Fibroblast of the aortic adventitia (primary cell): ENCODE measurements at places on chromosomes 16 and 17.

DNA sequence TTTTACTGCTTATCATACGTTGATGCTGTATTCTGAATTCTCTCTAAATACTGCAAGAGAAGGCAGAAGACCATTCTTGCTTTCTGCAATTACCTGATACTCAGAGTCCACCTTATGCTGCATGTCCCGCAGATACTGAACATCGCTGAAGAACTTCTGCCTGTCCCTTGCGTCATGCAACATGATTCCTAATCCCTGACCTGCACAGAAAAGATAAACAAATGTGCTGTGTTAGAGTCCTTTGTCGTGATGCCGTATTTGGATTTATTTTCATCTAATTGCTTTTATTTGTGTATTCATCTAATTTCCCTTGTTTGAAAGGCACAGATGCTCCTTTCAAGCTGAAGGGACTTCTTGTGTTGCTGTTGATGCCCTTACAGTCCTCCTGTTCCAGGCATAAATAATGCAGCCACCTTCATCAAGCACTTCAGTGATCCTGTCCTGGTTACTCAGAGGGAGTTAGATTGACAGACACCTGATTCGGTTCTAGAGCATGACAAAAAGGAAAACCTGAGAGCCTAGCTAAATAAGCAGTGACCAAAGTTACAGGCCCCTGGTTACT is 6.5 kb downstream of the MARCHF10 start:
- no peak for DNase-seq

GRCh38 chr17:51933647-51934046 is 224.9 kb downstream of the CA10 start:
- no peak for DNase-seq

GRCh38 chr16:80129791-80130190 is 411.0 kb upstream of the DYNLRB2 start:
- no peak for DNase-seq

GRCh38 chr17:7014995-7015958 is 2.9 kb downstream of the RNASEK start:
- peak; percentile 61 for DNase-seq

GRCh38 chr17:75267411-75268232 is 3.4 kb downstream of the MIF4GD start:
- DNase-seq: no peak

DNA sequence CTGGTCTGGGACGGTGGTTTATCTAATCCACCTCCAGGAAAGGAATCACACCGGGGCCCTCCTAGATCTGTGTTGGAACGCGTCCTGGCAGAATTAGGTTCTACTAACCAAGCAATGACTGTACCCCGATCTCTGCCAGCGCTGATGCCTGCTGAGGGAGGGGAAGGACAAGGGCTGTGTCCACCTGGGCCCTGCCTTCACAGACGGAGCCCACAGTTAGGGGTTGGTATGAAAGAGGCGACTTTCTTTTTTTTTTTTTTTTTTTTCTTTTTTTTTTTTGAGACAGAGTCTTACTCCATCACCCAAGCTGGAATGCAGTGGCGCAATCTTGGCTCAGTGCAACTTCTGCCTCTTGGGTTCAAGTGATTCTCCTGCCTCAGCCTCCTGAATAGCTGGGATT is 9.9 kb upstream of the KRT19 start:
- DNase-seq: peak; percentile 39

- DNase-seq: no peak
Observed at GRCh38 chr17:45918241-45918745, 23.9 kb downstream of the MAPT start.

DNA sequence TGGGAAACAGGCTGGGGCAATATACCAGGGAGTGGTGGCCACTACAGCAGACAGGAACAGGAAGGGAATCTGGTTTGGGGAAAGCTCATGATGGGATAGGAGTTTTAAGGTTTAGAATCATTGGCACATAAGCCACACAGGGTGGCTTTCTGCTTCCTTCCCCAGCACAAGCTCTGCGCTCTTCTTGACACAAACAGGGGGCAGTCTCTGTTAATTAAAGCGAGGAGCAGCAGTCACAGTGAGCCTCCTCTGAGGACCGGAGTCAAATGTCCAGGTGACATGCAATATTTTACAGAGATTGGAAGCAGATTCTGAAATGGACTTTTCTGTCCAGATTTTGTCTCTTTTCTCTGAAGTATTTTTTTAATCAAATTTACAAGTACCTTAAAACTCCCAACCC is 2.8 kb upstream of the SHISA9 start:
- no peak for DNase-seq

- DNase-seq: no peak
Observed at GRCh38 chr17:9004132-9004960, 17.0 kb upstream of the NTN1 start.

DNA sequence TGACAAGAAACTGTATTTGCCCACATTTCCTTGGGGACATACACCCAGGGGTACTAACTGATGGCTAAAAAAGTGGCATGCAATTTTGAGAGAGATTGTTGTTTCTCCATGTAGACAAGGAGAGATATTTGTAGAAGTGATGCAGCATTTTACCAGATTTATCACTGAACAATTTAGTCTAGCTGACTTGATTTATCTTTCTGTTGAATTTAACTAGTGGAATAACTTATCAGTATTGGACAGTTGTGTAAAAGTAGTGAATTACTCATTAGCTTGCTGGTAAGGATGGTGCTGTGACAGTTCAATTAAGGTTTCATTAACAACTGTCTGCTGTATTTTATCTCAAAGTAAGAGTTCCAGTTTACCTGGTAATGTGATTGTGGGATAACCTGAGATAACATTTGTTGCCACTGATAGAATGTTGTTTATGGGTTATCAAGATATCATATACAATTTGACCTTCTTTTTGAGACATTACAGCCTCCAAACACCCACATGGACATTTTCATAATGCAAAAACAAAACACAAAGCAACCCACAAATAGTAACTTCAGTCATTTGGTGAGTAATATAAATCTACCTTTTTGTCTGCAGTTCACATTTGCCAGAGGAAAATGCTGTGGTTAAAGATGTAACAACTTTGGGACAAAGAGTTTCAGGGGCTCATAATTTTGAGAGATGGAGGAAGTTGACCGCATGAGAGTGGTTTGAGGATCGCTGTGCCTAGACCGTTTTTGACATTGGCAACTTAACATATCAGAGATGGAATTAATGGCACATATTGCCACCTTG is 3.8 kb downstream of the NLK start:
- no peak for DNase-seq

DNA sequence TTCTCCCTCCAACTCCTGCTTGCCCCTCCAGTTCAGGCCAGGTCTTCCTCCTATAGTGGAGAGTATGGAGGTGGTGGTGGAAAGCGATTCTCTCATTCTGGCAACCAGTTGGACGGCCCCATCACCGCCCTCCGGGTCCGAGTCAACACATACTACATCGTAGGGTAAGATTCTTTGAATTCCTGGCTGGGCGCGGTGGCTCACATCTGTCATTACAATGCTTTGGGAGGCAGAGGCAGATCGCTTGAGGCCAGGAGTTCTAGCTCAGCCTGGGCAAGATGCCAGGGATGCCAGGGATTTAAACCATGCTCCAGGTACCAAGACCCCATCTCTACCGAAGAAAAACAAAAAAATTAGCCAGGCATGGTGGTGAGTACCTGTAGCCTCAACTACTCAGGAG is 1.4 kb downstream of the ZG16 start:
- peak; percentile 27 for DNase-seq

DNA sequence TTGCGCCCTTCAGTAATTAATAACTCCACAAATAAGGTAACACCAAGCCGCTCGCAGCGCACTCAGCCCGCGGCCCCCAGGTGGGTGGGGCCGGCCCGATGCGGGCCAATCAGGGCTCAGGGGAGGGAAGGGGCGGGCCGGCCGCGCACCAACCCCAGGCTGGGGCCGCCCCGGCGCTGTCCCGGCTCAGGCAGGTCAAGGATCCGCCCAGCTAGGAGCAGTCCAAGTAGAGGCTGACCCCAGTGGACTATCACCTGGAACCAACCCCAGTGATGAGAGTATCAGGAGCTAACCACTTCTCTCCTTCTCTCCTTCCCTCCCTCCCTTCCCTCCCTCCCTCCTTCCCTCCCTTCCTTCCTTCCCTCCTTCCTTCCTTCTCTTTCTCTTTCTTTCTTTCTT is 110.8 kb downstream of the C16orf78 start:
- DNase-seq: peak; percentile 1

DNA sequence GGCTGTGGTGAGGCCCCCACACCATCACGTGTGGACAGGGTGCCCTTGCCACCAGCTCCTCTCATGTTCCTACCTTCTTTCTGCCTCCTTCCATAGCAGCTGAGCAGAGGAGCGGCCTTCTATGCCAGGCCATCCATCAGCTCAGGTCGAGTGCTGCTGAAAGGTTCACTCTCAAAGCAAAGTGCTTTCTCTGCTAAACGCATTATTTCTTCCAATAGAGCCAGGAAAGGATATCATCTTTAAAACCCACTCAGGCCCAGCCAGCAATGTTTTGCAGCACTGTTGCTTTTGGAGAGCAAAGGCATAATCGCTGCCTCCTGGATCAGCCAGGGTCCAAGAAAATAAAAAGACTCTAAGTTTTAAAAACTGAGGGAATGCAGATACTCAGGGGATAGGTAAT is 54.9 kb upstream of the GPRC5B start:
- no peak for DNase-seq

DNA sequence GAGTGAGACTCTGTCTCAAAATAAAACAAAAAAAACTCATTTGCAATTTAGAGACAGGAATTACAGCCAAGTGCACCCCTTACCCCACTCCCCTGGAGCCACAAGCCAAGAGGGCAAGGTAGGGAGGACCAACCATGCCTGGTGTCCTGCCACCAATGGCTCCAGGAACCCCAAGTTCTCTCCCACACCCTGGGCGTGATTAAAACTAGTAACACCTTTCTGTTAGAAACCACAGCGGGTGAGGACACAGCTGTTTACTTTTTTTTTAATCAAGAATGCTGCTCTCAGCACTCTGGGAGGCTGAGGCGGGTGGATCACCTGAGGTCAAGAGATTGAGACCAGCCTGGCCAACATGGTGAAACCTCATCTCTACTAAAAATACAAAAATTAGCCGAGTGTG is 38.1 kb downstream of the ANKRD11 start:
- DNase-seq: no peak

- DNase-seq: no peak
Observed at GRCh38 chr17:73203788-73204479, 11.1 kb downstream of the COG1 start.

DNA sequence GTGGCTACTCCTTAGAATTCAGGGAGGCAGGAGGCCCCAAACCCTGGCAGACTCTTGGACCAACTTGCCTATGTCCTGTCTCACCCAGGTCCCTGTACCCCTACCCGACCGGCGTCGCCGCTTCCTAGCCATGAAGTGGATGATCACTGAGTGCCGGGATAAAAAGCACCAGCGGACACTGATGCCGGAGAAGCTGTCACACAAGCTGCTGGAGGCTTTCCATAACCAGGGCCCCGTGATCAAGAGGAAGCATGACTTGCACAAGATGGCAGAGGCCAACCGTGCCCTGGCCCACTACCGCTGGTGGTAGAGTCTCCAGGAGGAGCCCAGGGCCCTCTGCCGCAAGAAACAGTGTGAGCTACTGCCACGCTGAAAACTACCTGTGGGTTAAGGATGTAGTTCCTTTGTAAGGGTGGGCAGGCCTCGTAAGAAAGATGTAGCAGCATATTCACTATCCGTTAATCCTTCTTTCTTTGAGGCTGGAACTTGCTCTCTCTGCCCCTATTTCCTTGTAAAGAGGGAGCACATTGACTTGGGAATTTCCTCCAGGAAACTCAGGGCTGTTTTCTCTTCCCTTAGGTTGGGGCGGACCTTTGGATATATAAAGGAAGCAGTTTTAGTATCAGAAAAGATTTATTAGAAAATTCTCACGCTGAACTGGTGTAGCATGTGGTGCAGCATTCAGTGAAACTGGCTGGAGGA is 4.1 kb downstream of the MRPS7 start:
- DNase-seq: no peak

GRCh38 chr17:28379814-28380801 is 8.6 kb downstream of the SARM1 start:
- DNase-seq: peak; percentile 38

DNA sequence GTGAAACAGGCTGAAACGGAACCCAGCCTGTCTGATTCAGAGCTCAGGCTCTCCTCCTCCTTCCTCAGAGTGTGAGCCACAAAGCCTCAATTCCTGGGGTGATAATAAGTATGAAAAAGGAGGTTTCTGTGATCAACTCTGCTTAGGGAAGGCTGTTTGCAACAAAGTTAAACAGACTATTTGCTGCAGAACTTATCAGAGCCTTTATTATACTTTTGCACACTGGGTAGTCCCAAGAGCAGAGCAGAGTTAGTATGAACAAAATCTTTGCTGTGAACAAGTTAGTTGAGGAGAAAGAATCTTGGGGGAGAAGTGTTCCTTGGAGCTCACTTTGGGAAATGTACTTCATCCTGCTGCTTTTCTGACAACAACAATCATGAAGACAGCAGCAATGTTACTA is 67.4 kb downstream of the MRM1 start:
- no peak for DNase-seq

- no peak for DNase-seq
Observed at GRCh38 chr17:74211912-74212208, 1.5 kb upstream of the TTYH2 start.

DNA sequence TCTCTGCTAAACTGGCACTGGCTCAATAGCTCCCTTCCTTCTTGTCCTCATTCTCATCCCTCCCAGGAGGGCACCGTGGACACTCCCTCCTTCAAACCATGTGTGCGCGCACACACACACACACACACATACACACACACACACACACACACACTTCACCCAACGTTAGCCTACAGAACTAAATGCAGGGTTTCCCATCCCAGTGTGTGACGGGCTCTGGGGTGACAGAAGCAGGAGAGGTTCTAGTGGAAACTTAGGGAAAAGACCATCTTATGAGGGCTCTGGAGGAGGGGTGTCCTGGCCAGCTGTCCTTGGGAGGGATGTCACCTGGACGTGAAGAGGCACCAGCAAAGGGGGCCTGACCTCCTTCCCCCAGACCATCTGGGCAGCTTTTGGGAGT is 19.7 kb downstream of the OSBPL7 start:
- DNase-seq: no peak

- no peak for DNase-seq
Observed at GRCh38 chr17:83186751-83187421, 107.5 kb downstream of the METRNL start.

- no peak for DNase-seq
Observed at GRCh38 chr16:30669903-30670824, 11.9 kb downstream of the FBRS start.

GRCh38 chr17:43755389-43755875 is 3.2 kb downstream of the SOST start:
- peak; percentile 23 for DNase-seq

GRCh38 chr16:65547772-65548446 is 426.0 kb upstream of the CDH11 start:
- peak; percentile 98 for DNase-seq

- DNase-seq: no peak
Observed at GRCh38 chr16:2022723-2023091, 3.1 kb downstream of the NPW start.

- no peak for DNase-seq
Observed at GRCh38 chr17:27968206-27968732, 74.2 kb upstream of the NLK start.

- DNase-seq: no peak
Observed at GRCh38 chr16:2181952-2182351, 14.5 kb downstream of the CASKIN1 start.

- DNase-seq: no peak
Observed at GRCh38 chr17:10117581-10118001, 80.8 kb downstream of the GAS7 start.

- no peak for DNase-seq
Observed at GRCh38 chr16:10200637-10201586, 18.7 kb upstream of the GRIN2A start.
